ENCODE measurements at places on chromosomes 7 and 10. TPM values are rescaled to one million over a fixed set of nuclear protein-coding genes. Genes with fewer than 3 reads are reported as not detected.

GRCh38 chr10:70186090-70186489 lies 15.8 kb upstream of the SAR1A start:
- no peak for DNase-seq

DNA sequence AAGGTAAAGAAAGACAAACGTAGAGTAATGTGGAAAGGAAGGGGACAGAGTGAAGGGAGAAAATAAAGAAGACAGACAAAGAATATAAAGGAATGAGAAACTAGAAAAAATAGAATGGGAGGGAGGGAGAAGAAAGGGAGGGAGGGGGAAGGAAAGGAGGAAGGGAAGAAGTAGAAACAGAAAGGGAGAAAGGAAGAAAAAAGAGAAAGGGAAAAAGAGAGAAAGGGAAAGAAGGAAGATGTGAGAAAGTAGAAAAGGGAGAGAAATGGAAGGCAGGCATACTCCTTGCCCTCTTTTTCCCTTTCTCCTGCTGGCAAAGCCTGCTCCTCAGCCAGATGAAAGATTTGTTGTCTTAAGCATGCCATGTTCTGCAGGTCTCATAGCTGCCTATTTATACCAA lies 1137.8 kb upstream of the C7orf33 start:
- no peak for DNase-seq

GRCh38 chr7:10474048-10474447 lies 499.6 kb upstream of the PHF14 start:
- no peak for DNase-seq

Gene WEE2
- total RNA-seq, result not detected

All from omental fat pad (tissue), 4 donors.